ENCODE measurements at places on chromosomes 12 and 14.

DNA sequence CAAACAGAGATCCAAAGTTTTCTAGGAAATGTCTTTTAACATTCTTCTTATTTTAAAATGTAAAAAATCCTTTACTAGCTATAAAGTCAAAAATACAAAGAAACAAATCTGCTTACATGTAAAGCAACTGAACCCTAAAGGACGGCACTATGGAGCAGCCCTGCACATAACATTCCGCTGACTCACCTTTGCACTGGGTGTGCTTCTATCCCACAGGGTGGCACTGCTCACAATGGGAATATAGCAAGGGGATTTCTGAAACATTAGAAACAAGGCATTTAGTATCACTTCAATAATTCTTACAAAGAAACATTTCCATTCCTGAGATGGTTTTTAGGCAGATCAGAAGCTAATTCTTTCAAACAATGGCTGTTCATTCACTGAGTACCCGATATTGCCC lies 94.3 kb downstream of the C12orf42 start:
- DNase-seq, result no peak

- DNase-seq, result no peak
Observed at GRCh38 chr12:125201940-125202339, 136.7 kb downstream of the AACS start.

DNA sequence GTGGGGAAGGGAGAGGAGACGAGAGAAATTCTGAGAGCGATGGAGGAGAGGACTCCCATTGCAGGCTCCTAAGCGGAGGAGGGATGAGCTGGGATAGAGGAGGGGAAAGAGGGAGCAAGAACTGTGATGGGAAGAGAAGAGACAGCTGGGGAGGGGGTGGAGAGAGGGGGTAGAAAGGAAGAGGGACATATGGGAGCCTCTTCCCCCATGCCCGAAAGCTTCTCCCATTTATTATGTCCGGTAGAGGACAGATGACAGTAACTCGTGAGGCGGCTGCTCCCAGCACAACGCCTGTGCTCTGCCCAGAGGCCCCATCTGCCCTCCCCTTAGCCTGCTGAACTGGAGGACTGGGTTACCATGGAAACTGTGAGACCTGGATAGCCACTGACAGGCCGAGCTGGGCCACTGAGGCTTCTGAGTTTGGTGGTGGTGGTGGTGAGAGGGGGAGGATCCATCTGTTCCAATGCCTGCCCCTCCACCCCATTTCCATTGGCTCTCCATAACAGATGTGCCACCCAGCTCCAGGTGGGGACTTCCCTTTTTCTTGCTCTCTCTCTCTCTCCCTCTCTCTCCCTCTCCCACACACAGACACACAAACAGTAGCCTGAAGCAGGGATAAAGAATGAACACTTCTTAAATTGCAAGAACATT lies 8.3 kb downstream of the CPNE6 start:
- DNase-seq, result peak; percentile 100

GRCh38 chr14:74974364-74975058 lies 19.1 kb upstream of the PGF start:
- peak; percentile 54 for DNase-seq

GRCh38 chr14:101553393-101553792 lies 7.9 kb upstream of the DIO3 start:
- DNase-seq, result no peak

DNA sequence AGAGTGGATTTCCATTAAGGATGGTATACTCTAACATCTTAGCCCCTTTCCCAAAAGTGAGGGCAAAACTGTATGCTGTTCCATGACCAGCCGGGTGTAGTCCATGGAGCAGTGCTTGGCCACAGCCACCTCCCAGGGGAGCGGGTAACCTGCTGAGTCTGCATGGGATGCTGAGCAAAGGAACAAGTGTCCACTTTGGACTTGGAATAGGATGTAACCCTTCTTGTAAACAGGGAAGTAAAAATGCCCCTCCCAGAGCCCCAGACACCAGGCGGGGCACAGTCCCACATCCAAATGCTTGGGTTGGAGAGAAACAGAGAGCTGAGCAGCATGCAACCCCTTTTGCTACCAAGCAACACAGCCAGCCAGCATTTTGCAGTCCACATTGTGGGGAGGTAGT lies 65.6 kb downstream of the ACTN1 start:
- no peak for DNase-seq

DNA sequence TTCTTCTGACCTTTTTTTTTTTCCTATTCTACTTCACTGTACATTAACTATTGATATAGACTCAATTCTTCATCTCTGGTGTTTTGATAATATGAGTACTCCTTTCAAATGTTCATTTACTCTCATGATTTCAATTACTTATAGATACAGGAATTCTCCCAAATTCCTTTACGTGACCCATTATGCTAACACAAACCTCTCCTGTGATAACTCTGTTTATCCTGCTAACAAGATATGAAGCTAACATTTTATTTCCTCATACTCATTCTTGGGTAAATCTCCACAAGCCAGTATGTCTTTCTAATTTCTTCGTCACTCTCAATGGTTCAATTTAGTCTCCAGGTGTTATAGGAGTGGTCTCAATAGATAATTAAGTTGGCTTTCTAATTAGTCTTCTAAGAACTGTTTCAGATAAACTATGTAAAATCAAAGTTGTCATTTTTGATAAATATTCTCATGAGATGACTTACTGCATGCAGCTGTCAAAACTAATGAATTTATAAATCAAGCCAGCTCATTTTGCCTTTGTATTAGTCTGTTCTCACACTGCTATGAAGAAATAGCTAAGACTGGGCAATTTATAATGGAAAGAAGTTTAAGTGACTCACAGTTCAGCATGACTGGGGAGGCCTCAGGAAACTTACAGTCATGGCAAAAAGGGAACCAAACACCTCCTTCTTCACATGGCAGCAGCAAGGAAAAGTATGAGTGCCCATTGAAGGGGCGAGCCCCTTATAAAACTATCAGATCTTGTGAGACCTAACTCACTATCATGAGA lies 130.6 kb upstream of the MYF6 start:
- no peak for DNase-seq

- no peak for DNase-seq
Observed at GRCh38 chr12:78778339-78778738, 86.2 kb upstream of the SYT1 start.

- no peak for DNase-seq
Observed at GRCh38 chr14:22500525-22500924, 88.5 kb downstream of the DAD1 start.

GRCh38 chr14:98984719-98985041 lies 287.3 kb downstream of the BCL11B start:
- no peak for DNase-seq

DNA sequence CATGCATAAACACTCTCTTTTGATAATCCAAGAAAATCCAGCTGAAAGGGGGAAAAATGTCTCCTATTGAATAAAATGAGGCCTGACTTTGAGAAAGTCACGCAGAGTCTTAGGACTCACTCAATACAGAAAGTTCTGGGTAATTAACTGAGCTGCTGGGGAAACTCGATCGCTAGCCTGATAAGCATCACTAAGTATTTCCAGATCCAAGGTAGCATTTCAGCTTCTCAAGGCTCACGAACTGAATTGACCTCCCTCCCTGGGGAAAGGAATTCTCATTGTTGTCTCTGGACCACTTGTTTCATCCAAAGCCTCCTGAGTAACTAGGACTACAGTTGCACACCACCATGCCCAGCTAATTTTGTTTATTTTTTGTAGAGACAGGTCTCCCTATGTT lies 13.8 kb upstream of the ANAPC5 start:
- no peak for DNase-seq

DNA sequence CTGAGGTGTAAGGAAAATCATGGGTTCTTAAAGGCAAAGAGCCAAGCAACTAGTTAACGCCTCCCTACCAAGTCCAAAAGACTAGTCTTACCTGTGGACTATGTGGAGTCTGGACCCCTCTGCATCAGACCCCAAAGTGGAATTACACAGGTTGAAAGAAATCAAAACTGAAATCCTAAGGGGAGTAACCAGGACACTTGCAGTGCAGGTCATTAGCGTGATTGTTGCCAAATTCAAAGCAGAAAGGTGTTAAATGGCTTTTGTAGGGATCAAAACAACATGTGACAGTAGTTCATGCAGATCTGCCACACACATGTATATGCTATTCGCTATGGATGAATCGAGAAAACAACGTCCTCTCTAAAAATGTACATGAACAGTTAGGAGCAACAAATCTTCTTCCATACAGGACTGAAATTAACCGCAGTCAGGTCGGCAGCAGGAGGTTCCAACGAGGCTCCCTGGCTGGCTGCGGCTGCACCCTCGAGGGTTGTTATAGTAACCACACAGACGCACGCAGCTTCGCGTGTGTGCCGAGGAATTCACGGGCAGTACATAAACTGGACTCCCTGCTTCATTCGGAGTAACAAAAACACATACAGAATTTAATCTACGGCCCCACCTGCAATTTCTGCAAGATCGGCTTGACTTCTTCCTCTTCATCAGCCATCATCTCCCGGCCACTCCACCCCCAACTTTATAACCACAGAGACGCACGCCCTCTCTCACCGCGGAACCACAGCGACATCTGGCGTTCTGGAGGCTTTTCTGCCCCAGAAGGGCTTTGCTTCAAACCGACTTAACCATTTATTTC lies at the start of gene TTC5:
Gene TTC5 (minus strand): TSS at position 687 of the 814 bp plus-strand sequence. CDS start 14 bp downstream, at position 673.
- peak; percentile 90 for DNase-seq
